CD4-positive, alpha-beta T cell treated with Interferon alpha-2 for 1 hour (primary cell): ENCODE measurements at places on chromosomes 6 and 20.
A peak's percentile ranks its signal among the peaks of the same experiment; 100 is the strongest.

DNA sequence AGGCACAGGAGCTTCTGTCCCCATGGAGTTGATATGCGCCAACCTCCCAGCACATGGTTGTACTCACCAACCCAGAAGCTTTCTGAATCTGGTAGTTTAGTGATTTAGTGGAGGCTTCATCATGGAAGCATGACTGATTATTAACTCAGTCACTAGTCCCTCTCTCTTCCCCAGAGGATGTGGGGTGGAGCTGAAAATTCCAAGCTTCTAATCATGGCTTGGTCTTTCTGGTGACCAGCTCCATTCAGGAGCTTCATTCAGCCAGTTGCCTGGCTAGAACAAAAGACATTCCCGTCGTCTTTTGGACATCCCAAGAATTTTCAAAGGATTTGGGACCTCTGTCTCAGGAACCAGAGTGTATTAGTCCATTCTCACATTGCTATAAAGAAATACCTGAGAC is 13.3 kb upstream of the SMIM13 start:
- DNase-seq = no peak

DNA sequence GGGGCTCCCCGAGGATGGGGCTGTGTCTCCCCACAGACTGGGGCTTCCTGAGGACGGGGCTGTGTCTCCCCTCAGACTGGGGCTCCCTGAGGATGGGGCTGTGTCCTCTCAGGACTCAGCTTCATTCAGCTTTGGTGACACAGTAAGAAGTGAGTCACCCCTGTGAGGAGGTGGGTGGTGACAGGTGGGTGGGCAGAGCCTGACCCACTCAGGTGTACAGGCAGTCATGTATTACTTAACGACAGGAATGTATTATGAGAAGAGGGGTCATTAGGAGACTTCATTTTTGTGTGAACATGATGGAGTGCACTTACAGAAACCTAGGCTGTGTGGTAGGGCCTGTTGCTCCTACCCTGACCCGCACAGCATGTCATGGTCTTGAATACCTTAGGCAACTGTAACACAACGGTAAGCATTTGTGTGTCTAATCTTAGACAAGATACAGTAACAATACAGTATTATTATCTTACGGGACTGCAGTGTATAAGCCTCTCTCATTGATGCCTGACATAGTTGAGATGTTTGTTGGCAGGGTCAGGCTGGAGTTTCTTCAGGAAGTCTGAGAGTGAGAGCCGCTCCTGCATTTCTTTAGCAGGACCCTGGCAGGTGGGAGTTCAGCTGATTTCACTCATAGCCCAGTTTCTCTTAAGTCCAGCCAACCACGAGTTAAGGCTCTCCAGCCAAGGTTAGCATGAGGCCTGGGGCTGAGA is 10.9 kb upstream of the PGC start:
- DNase-seq = no peak

DNA sequence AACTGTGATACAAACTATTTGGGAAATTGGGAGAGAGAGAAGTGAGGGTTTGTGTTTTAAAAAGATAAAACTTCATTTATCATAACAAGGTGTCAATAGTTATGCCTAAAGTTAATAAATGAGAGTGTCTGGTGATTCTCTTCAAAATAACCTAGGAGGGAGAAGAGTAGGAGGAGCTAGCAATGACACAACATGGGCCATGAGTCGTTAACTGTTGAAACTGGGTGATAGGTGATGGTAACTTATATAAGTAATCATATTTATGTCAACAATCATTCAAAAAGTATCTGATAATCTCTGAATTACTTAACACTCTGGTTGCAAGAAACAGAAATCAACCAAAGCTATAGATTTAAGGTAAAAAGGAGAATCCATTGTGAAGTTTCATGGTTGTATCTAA is 46.8 kb upstream of the INSM1 start:
- no peak for DNase-seq

- DNase-seq = no peak
These were observed 16.3 kb downstream of the LAMA5 start for GRCh38 chr20:62350629-62351422.

DNA sequence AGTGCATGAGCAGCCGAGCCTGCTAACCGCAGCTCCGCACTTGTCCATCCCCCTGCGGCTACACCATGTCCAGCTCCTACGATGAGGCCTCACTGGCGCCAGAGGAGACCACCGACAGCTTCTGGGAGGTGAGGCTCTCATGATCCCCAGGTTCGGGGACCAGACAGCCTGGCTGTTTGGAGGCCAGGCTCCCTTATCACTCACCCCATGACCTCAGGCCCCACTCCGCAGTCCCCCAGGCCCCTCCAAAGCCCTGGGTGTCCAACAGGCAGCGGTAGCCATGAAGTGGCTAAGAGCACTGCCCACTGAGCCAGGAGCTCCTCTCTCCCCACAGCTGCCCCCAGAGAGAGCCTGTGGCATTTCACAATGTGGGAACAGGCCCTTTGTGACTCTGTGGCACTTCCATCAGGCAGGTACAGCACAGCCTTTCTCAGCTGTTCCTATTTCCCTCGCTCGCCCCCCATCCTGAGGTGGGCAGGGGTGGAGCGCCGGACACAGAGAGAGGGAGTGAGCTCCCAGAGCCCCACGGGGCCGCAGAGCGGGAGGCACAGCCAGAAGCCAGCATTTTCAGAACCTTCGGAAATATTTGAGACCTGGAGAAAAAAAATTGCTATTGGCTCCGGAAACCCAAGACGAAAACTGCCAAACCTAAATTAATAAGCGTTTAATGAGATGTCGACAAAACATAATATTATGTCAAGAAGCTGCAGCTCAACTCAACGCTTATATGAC is 29.7 kb downstream of the SPDEF start:
- DNase-seq = no peak

DNA sequence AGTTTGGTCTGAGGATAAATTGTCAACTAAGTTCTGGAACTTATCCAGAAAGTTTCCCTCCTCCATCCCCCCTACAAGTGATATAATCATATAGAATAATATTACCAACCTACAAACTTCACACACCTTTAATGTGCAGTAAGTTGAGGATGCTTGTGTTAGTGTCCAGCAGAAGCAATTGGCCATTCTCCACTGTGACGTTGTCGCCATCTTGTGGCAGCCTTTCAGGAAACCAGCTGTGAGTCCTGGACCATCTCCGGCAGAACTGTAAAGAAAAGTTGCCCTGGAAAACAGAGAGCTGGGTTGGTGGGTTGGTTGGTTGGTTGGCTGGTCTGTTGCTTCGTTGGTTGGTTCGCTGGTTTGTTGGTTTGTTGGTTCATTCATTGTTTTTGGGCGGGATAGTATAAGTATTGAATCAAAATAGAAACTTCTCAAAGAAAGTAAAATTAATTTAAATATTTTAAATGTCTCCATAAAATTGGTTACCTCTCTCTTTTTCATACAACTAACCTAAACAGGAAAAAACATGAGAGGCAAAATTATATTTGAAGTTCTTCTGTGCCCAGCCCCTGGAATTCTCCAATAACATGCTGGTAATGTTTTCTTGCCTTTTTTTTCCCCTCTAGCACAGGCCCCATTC is 127.5 kb downstream of the PKHD1 start:
- DNase-seq = peak; percentile 7

- DNase-seq = no peak
These were observed 53.0 kb downstream of the ELOVL2 start for GRCh38 chr6:10991115-10991514.

- no peak for DNase-seq
These were observed 94.8 kb downstream of the SOBP start for GRCh38 chr6:107584726-107585125.

DNA sequence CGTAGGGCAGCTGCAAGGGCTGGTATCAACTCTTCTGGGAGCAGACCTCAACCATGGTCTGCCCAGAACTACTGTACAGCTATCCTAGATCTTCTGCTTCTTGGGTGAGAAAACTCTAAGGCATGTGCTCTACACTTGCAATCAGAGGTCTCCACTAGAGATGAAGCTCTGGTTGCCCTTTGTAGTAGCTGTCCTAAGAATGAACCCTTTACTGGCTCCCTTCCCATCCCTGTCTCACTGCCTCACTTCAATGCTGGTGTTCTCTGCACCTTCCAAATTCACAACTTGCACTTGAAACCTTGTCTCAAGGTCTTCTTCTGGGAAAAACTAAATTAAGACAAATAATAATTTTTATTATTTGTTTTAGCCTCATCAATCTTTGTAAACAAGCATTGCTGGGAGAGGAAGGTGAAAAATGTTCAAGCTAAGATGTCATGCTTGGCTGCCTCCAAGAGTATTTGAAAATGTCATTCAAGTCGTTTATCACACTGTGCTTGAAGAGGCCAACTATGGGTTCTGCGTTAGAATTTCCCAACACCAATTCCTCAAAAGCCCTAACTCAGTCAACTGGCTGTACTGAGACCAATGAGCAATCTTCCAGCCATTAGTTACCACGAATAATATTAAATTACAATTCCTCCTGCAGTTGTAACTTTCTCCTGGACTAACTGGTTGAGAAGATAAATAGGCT is 255.7 kb upstream of the PRND start:
- no peak for DNase-seq

DNA sequence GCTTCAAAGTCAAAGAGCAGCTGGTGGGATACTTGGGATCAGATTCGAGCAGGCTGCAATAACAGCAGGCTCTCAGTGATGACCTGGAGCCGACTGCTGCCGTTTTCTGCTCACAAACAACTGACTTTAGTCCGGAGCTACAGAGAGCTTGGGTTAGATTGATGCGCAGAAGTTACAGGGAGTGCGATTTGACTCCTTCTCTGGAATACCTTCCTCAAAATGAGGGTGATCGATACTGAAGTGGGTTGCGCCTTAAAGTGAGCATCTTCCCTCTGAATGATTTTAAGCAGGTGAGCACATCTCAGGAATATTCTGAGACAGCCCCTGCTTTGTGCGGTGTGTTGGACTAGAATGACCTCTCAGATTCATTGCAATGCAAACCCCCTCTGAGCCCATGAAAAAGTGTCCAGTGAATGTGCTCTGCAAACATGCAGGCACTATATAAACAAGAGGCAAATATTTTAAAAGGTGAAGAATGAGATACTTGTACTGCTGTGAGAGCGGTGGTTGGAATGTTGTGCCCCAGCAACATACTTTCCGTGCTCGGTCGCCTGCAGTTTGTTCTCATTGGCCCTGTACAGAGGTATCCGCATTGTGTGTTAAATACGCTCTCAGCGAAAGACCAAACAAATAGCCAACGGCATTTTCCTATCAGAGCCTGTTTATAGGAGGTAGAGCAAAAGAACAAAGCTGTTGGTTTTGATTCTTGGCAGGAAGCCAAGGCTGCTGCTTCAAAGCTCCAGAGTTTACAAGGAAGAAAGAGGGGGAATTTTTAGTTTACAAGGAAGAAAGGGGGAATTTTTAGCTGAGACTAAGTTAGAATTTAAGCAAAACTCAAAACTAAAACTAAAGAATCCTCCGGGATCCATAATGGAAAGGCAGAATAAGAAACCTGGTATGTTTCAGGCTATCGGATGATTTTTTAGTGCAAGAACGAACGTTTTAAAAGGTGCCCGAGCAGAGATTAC is 67.7 kb downstream of the PHACTR2 start:
- no peak for DNase-seq
